HFFc6 (cell line): ENCODE measurements at places on chromosomes 2 and 18. TPM values are rescaled to one million over a fixed set of nuclear protein-coding genes. Genes with fewer than 3 reads are reported as not detected.

DNA sequence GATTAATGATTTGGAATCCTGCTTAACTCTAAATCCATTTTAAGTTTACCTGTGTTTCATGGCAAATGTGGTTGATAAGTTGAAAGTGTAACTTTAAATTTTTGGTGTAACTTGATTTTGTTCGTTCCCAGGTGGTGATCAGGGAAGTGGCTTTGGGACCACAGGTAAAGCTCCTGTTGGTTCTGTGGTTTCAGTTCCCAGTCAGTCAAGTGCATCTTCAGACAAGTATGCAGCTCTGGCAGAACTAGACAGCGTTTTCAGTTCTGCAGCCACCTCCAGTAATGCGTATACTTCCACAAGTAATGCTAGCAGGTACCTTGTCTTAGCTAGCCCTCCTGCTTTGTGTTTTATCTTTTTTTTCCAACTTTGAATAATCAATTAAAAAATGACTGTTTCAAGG is 62.8 kb downstream of the AGFG1 start:
- H3K4me1 ChIP-seq, result no peaks in the 10 kb centered on the region
- peaks cover 26% of the 10 kb centered on the region for H3K36me3 ChIP-seq
- H3K27ac ChIP-seq, result no peak overlapping the region
- no peak overlapping the region for H3K4me3 ChIP-seq

DNA sequence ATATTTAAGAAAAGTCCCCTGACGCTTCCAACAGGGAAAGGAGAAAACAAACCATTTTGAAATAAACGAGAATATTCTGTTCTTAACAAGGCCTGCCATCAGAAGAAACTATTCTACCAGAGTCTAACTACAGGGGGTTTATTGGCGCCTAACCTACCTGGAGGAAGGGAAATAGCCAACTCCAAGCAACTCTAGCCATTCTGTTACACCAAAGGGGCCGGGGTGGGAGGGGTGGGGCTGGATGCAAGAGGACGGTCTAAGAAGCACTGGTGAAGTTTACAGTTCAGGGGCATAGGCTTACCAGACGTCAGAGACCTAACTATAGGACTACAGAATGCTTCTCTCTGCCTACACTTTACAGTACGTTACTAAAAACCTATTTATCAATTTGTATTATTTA is 60.5 kb upstream of the GALNT5 start:
- no peaks in the 10 kb centered on the region for H3K36me3 ChIP-seq
- H3K4me1 ChIP-seq, result peaks cover 26% of the 10 kb centered on the region
- no peak overlapping the region for H3K27ac ChIP-seq
- no peak for DNase-seq
- H3K27me3 ChIP-seq, result no peaks in the 10 kb centered on the region
- H3K4me3 ChIP-seq, result no peak overlapping the region

DNA sequence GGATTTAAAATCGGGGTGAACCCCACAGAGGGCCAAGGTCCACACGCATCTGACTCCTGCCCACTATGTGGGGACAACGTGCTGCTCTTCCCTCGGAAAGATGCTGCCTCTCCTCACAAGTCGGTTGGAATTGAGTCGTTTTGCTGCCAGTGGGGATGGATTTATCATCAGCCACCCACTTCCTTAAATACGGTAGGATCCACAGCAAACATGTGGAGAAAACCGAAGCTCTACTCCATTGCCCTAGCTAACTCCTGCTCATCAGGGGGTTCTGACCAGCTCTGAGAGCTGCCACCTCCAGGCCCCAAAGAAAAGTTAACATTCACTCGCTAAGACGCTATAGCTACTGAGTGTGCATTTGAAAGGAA is 80.9 kb downstream of the CHRNA1 start:
- peaks cover 48% of the 10 kb centered on the region for H3K4me1 ChIP-seq
- peaks cover 1% of the 10 kb centered on the region for H3K27me3 ChIP-seq
- peaks cover 7% of the 10 kb centered on the region; the same call in 1 of the 2 replicates for H3K36me3 ChIP-seq
- peak overlapping the region; percentile 84 for H3K27ac ChIP-seq
- DNase-seq, result peak; percentile 52
- H3K4me3 ChIP-seq, result peak overlapping the region; percentile 87

The CXCR1 gene
- not detected in 3 replicates for total RNA-seq

The ANKRD36 gene
- 4.3 to 6.2 TPM (median 5.0 TPM) in 3 replicates for total RNA-seq

The GRB14 gene
- not detected in 3 replicates for total RNA-seq

The DSC2 gene
- not detected in 2 replicates for total RNA-seq

The KLHL30 gene
- 0.13 TPM in 1 of 3 replicates, not detected in the others for total RNA-seq
